ENCODE measurements at places on chromosomes 7 and 10.
A peak's percentile ranks its signal among the peaks of the same experiment; 100 is the strongest.

DNA sequence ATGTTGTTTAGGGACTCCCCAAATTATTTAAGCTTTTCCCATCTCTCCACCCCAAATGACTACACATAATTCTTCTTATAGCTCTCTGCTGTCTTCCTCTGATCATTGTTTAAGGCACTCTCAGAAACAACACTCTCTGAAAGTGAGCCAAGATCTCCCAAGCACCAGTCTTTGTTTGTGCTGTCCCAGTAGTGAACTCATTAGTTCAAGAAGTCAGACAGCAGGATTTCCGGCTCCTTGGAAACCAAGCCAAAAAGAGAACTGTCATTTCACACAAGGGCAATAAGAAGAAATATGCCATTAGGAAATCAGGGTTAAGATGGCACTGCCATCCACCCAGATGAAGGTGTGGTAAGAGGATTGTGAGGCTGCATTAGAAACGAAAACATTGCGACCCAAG, 83.1 kb downstream of the FZD1 start:
- peak; percentile 24 for DNase-seq

- no peak for DNase-seq
Observed at GRCh38 chr10:117662126-117662525, 119.6 kb downstream of the EMX2 start.

DNA sequence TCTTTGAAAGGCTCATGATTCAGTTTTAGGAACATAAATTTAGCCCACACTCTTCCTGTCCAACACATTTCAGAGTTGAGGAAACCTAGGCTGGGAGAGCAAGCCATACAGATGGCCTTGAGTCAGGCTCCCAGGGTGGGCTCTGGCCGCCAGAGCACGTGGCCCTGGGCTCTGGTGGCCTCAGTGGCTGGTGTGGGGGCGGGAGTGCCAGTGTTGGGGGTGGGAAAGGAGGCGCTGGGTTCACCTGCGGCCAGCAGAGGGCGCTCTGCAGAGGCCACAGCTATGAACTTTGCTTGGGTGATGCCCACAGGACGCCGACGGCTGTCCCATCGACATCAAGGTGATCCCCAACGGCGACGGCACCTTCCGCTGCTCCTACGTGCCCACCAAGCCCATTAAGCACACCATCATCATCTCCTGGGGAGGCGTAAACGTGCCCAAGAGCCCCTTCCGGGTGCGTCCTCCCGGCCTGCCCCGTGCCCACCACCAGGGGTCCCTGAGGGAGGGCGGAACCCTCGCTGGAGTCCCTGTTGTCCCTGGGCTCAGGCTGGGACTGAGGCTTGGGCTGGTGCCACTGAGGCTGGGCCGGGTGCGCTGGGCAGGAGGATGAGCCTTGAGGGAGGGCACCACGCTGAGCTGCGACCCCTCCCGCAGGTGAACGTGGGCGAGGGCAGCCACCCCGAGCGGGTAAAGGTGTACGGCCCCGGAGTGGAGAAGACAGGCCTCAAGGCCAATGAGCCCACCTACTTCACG, 11.9 kb downstream of the FLNC start:
- DNase-seq = no peak

DNA sequence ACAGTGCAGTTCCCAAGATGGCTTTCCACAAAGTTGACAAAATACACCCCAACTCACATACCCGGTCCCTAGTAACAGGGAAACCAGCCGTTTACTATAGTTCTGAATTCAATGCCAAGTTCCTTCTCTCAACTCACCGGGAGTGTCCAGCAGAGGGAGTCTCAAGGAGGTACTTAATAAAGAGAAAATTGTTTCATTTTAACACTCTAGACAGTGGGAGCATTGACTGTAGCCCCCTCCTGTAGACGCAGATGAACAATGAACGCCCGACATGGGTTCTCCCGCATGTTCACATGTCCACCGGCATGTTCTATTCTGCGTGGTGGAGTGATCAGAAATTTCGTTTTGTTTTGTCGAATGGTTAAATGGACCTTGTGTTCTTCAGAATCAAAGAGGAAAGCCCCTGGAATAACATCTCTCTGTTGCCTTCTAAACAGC, 1.9 kb downstream of the HIPK2 start:
- peak; percentile 63 for DNase-seq

GRCh38 chr7:151792086-151792485, 84.8 kb downstream of the PRKAG2 start:
- no peak for DNase-seq

GRCh38 chr7:21777921-21778320, 167.8 kb downstream of the CDCA7L start:
- DNase-seq = no peak

DNA sequence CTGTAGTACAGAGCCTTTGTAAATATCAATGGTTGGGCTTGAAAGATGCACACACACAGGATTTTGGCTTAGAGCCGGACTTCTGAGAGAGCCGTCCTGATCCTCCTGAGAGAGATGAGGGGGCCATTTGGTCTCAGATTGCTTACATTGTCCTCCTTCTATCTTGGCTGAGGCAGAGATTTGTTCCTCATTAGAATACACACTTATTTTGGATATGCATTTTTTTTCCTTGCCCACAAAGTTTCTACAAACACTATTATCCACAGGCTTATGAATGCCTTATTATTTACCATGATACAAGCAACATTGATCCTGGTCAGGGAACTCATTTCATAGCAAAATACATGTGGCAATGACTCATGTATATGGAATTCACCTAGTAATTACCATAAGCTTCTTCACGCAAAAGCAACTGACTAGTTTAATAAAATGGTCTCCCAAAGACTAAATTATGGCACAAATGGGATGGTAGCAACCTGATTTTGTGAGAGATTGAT, 175.3 kb downstream of the MDFIC start:
- peak; percentile 64 for DNase-seq

DNA sequence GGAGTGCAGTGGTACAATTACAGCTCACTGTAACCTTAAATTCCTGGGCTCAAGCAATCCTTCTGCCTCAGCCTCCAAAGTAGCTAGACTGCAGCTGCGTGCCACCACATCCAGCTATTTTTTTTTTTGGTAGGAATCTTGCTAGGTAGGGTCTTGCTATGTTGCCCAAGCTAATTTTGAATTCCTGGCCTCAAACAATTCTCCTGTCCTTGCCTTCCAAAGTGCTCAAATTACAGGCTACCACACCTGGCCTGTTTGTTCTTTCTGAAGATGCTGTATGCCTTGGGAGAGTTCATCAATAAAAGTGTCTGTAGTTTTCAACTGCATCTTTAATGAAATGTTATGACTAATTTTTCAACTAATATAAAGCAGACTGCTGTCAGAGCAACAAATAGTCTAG, 452 bp downstream of the SAMD9 start:
- no peak for DNase-seq

GRCh38 chr10:129097776-129098330, 369.2 kb upstream of the MGMT start:
- no peak for DNase-seq

- no peak for DNase-seq
Observed at GRCh38 chr10:86553213-86553612, 31.6 kb upstream of the WAPL start.

DNA sequence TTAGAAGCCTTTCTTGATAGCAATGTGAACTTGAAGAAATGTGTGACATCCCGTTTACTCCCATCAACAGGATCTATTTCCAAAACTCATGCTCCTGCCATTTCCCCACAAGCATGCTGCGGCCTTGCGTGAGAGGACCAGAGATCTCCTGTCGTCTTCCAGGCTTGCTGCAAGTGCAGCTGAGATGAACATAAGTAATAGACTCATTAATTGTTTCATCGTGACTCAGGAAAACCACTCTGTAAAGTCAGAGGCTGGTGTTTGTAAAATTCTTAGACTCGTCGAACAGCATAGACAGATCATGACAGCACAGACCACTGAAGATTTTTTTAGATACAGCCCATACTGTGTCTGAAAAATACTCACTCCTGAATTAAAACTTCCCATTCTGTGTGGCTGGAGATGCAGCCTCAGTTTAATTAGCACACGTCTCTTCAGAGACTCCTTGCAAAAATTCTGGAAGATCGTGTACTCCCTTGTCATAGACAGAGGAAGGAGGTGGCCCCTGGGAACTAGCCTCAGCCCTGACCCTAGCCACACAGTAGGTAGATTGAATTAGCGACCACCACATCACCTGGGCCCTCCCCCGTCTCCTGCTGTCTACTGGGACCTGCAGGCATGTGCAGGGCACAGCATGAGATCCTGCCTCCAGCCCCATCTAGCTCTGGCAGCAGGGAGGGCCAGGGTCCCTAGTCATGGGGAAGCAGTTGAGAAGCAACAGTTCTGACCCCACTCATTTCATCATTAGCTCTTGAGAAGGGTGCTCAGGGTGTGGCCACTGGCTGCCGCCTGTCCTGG, 226.0 kb downstream of the CELF2 start:
- DNase-seq = no peak

DNA sequence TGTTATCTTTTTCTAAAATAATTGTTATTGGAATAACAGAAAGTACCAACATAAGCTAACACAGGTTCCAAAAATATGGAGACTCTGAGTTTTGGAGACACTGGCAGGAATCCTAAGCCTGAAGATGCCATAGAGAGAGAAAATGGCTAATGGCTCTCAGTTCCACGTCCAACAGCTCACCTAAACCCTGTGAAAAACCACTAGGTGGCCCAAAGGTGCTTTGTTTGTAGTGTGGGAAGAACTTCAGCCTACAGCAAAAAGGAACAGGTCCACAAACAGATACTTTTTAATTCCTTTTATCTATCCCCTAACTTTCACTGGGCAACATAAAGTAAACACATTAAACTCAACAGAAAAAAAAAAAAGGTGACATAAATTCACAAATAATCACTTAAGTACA, 272.3 kb downstream of the SEMA3D start:
- DNase-seq = no peak

DNA sequence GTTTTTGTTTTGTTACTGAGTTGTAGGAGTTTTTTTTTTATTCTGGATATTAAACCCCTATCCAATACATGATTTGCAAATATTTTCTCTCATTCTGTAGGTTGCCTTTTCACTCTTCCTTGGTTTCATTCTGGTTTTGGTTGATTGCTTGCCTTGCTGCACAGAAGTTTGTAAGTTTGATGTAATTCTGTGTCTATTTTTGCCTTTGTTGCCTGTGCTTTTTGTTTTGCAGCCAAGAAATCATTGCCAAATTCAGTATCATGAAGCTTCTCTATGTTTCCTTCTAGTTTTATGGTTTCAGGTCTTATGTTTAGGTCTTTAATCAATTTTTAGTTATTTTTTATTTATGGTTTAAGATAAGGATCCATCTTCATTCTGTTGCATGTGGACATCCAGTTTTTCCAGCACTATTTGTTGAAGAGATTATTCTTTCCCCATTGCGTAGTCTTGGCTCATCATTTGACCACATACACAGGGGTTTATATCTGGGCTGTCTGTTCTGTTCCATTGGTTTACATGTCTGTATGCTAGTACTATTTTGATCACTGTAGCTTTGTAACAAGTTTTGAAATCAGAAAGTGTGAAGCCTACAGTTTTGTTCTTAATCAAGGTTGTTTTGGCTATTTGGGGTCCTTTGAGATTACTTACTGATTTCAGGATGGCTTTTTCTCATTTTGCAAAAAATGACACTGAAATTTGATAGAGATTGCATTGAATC, 26.4 kb downstream of the BMPR1A start:
- no peak for DNase-seq

GRCh38 chr10:122688293-122688989, 11.2 kb downstream of the C10orf120 start:
- DNase-seq = no peak

DNA sequence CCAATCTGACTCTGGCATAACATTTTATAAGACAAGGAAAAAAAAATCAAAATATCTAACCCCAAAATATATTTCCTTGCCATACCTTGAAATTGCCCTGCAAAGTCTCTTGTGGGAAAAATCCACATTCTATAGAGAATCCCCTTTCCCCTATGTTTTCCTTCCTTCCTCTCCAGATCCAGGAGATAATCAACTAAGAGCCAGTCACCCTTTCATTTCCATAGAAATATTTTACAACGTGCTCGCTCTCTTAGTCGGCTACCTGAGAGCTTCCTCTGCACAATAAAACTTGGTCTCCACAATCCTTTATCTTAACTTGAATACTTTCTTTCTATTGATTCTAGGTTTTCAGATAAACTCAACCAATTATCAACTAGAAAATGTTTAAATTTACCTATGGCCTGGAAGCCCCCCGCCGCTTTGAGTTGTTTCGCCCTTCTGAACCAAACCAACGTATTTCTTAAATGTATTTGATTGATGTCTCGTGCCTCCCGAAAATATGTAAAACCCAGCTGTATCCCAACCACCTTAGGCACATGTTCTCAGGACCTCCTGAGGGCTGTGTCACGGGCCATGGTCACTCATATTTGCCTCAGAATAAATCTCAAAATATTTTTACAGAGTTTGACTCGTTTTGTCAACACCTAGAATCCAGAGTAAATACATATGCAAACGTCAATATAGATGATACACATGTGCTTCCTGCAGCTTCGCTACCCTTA, 869 bp downstream of the PSAP start:
- DNase-seq = no peak

GRCh38 chr7:151387161-151388006, 22.5 kb downstream of the WDR86 start:
- no peak for DNase-seq

DNA sequence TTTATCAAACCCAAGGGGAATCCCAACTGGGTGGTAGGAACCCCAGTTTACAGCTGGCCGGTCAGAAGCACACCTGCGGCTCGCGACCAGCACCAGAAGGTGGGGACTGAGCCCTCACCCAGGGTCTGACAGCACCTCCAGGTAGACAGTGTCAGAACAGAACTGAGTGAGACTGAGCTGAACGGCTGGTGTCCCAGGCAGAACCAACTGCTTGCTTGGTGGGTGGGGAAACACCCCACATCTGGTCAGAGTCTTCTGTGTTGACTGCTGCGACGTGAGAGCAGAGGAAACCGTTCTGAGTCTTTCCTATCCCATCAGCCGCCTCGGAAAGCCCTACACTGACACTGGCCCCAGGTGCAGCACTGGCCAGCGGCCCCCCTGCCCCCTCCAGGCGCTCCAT, 160.7 kb downstream of the MAD1L1 start:
- DNase-seq = no peak

DNA sequence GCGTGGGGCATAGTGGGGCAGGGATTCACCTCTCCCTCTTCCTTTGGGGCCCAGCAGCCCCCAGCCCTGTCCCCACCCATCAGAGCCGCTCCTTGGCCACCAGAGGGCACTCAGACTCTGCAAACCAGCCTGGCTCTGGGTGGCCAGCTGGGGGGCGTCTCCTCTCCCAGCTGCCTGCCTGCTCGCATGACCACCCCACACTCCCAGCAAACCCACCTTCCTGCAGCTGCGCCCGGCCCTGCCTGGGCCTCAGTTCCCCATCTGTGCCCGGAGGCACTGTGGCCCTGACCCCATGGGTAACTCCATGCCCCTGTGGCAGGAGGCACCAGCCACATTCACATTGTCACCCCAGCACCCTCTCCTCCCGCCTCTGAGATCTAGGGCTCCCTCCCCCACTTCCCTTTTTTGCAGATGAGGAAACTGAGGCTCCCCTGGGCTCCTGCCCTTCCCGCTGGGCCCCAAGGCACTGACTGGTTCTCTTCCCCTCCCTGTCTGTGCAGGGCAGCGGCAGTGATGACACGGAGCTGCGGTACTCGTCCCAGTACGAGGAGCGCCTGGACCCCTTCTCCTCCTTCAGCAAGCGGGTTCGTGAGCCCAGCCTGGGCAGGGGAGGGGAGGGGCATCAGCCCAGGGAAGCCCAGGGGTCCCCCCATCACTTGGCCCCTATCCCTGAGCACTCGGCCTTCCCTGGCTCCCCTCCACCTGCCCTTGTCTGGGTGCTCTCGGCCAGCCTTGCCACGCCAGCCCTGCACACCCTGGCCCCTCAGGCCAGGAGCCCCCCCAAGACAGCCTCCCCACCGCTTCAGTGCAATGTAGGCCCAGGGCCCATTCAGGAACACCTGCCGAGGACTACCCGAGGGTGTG, 6.9 kb upstream of the SH2B2 start:
- no peak for DNase-seq

GRCh38 chr7:35871856-35872255, 71.0 kb downstream of the SEPTIN7 start:
- no peak for DNase-seq
